ENCODE measurements at places on chromosomes 4 and X.

DNA sequence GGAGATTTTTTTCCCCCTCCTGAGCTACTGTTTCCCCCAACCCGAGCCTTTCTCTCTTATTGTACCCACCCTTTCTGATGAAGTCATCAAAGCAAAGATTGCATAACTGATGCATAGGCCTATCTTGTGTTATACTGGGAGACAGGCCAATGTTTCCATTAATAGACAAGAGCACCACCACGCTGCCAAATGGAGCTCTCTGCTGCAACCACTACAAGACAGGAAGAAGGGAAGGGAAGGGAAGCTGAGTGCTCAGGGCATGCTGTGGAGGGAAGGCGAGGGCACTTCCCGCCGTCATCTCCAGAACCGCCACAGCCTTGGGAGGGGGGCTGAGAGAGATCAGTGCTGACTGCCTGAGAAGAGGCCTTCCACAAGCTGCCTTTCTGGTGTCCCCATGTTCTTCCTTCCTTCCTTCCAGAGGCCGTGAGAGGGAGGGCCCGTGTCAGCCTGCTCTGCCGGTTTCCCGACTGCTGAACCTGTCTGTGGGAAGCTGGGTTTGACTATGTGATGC, 75.0 kb downstream of the MGST2 start:
- no peak for DNase-seq

DNA sequence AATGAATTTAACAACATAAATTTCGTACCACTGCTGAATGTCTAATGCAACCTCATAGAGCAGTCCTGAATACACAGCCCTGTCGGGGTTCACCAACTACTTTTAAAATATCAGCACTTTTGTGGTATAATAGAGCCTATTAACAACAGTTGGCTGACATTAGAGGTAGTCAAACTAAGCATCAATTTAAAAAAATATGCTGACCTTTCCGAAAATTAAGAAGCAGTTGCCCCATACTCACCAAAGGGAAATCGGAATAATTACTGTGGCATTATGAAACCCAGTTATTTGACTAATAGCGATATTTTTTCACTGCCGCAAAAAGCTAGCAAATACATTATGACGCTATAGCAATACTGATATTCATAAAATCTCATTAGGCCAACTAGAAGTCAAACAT, 273.5 kb upstream of the PPARGC1A start:
- DNase-seq = no peak

GRCh38 chr4:108072300-108072699, 82.6 kb downstream of the HADH start:
- peak; percentile 59 for DNase-seq

DNA sequence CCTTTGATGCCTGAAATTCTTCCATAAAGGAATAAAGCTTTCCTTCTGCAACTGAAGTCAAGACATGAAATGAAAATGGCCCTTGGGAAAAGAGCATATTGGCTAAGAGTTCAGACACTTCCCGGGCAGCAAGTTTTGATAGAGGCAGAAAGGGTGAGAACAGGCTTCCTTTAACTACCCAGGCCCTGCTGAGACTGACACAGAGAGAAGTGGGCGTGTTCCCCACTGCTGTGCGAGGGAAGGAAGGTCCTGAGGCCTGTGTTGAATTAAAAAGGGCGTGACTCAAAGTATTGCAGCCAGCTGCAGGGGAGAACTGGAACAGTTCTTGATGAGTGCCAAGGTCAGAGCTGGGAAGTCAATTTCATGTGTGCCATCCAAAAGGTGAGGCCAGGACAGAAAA, 33.9 kb upstream of the ADGRG2 start:
- no peak for DNase-seq

- DNase-seq = peak; percentile 15
Observed at GRCh38 chrX:9340598-9341290, 124.1 kb upstream of the TBL1X start.

DNA sequence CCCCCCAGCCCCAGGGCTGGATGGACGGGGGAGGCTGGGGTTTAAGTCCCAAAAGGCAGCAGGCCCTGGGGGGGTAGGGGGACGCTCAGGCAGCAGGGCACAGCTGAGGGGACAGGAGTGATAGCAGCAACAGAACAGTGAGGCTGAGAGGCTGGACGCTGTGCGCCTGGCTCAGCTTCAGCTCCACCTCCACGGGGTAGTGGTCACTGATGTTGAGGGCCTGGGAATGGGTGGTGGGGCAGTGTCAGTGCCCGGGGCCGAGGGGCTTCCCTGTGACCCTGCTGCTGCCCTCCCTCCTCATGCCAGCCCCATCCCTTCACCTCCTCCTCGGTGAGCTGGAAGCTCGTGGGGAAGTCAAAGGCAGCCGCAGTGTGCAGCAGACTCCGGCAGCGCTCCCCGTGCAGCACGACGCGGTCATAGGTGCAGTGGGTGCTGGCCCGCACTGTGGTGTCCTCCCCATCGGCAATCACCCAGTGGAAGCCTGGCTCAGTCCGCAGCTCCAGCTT, 4.5 kb downstream of the RPL10 start:
- DNase-seq = no peak

DNA sequence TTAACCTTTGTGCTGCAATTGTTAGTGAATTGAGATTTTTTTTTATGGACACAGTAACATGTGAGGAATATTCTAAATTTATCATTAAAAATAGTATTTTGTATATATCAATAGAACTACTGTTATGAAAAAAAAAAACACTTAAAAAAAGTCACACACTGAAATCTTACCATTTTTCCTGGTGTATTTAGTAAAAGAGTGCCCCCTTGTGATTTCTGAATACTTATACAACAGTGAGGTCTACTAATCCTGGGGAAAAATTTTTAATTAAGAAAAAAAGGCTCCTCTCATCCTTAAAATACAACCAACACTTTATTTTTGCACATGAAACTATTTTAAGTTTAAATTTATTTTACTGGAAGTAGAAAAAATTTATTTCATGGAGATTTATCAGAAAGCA, 56.4 kb upstream of the SPOCK3 start:
- DNase-seq = no peak

- no peak for DNase-seq
Observed at GRCh38 chrX:44922980-44923379, 50.0 kb downstream of the KDM6A start.

Data from stimulated activated naive CD8-positive, alpha-beta T cell treated with anti-CD3 and anti-CD28 coated beads, Interleukin-15, Interleukin-2, amounts not matched to agents 100 U/mL and 50 U/mL, for 24 hours (primary cell).